HAP-1 (cell line): ENCODE measurements at places on chromosomes 5 and 9.

- DNase-seq: no peak
Observed at GRCh38 chr9:128568470-128569078, 16.2 kb downstream of the SPTAN1 start.

DNA sequence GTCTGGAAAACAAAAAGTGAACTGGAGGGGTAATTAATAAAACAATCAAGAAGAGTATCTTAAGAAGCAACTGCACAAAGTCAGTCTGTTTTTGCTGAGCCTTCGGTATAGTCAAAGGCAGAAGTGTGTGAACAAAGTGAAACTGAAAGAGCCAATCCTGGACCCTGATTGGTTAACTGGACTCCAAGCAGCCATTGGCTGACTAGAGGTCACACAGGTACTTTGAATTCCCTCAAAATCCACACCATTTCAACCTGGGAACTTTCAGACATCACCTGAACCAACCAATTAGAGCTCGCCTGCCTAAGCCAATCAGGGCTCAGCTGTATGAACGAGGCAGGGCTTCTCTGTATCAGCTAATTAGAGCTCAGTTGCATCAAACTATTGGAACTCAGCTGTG is 286.7 kb downstream of the TLE4 start:
- no peak for DNase-seq

DNA sequence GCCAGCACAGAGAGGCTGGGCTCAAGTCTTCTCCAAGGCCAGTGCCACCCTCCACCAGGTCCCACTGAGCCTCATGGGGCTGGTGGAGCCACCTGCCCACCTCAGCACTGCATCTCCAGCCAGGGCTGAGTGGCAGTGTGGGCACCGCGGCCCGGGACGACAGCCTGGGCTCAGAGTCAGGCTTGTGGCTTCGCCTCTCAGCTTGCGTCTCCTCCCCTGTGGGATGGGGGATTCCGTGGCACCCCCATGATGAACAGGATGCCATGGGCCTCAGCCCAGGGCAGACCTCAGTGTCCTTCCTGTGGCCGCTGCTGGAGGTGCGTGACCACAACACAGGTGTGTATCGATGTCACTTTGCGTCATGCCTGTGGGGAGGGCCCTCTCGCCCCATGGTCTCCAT is 136.4 kb upstream of the PPP1R26 start:
- no peak for DNase-seq

GRCh38 chr5:135055396-135055795 is 21.4 kb upstream of the PITX1 start:
- no peak for DNase-seq

DNA sequence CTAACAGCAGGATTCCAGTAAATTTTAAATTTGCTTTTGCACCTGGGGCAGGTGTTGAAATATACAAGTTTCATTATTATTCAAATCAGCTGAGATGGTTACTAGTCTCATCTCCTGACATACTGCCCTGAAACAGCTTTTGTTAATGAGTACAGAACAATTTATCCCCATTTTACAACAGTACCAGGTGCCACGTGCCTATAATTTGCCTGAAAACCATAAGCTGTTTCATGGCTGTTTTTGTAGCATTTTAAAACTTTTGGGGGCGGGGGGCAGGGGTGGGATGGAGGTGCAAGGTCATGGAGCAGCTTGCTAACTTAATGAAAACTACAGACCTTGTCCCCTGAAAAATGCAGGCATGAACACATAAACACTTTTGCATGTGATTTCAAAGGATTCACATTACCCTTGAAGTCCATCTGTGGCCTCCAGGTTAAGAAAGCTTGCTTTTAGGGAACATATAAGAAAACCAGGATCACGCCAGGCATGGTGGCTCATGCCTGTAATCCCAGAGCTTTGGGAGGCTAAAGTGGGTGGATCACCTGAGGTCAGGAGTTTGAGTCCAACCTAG is 42.1 kb downstream of the TIMD4 start:
- no peak for DNase-seq

- DNase-seq: no peak
Observed at GRCh38 chr9:93603011-93603410, 26.6 kb downstream of the PHF2 start.

DNA sequence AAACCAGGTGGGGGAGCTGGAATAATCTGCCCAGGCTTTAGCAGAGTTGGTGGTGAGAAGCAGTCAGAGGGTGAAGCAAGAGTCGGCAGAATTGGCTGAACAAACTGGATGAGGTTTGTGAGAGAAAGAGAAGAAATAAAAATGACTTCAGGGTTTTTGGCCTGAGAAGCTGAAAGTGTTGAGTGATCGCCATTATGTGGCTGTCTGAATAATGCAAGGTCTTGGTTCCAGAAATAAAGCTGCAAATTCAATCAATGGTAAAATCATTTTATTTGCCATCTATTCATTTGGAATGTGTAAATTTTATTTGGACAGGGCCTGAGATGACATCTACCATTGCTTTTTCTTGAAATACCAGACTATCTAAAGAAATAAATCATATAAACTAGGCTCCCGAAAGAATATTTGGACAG is 50.4 kb upstream of the DAB2 start:
- no peak for DNase-seq

GRCh38 chr9:135144581-135145170 is 57.2 kb downstream of the OLFM1 start:
- no peak for DNase-seq

GRCh38 chr5:30405821-30406220 is 787.7 kb upstream of the CDH6 start:
- DNase-seq: no peak

DNA sequence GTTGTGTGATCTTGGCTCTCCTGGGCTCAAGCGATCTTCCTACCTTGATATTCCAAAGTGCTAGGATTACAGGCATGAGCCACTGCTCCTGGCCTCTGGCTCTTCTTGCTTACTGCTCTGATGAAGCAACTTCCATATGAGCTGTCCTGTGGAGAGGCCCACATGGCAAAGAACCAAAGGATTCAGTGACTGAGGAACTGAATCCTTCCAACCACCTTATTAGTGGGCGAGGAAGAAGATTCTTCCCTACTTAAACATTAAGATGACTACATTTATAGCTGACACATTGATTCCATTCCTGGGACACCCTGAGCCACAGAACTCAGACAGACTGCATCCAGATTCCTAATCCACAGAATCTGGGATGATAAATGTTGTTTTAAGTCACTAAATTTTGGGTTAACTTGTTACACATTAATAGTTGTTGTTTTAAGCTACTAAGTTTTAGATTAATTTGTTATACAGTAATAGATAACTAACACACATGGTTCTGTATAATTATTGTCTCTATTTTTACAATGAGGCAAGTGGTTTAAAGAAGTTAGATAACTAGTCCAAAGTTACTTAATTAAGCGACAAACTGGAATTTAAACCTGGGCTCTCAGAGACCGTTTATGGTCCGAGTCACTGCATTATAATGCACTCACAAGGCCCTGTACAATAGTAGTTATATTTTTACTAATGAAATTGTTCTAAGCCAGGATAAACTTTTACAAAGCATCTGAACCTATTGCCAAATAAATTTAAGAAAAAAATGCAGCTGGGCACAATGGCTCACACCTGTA is 16.7 kb upstream of the SLCO4C1 start:
- DNase-seq: no peak

DNA sequence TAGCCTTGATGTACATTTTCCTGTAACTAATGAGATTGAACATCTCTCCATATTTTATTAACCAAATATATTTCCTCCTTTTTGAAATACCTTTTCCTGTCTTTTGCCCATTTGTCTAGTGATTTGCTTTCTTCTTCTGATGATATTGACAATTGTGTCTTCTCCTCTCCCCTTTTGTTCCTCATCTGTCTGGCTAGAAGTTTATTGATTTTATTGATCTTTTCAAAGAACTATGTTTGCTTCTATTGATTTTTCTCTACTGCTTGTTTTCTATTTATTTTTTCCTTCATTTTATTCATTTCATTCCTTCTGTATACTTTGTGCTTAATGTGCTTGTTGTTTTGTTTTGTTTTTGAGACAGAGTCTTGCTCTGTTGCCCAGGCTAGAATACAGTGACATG is 181.4 kb upstream of the SMIM23 start:
- no peak for DNase-seq

- peak; percentile 87 for DNase-seq
Observed at GRCh38 chr5:112848116-112848811, 12.8 kb upstream of the SRP19 start.

GRCh38 chr5:95543017-95543705 is 11.6 kb downstream of the SKIC3 start:
- DNase-seq: no peak
